ENCODE measurements at places on chromosomes 1 and 21.

GRCh38 chr1:87842156-87842555 is 513.5 kb downstream of the LMO4 start:
- DNase-seq = no peak

DNA sequence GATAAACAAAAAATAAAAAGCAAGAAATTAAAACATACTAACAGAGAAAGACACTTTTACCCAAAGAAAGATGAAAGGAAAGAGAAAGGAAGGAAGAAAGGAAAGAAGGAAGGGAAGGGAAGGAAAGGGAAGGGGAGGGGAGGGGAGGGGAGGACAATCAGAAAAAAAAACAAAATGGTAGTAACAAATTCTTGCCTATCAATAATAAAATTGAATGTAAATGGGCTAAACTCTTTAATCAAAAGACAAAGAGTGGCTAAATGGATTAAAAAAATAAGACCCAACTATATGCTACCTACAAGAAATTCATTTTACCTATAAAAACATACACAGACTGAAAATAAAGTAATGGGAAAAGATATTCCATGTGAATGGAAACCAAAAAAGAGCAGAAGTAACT is 372.9 kb upstream of the NFIA start:
- no peak for DNase-seq

GRCh38 chr21:42120903-42121535 is 49.9 kb downstream of the UMODL1 start:
- no peak for DNase-seq

GRCh38 chr1:154627257-154628120 is 19.5 kb upstream of the ADAR start:
- peak; percentile 91 for DNase-seq

- no peak for DNase-seq
Observed at GRCh38 chr1:50419192-50419906, 3.9 kb downstream of the DMRTA2 start.

GRCh38 chr1:65443647-65444046 is 23.2 kb downstream of the LEPR start:
- no peak for DNase-seq

- DNase-seq = peak; percentile 3
Observed at GRCh38 chr1:36906555-36906954, 127.8 kb downstream of the GRIK3 start.

DNA sequence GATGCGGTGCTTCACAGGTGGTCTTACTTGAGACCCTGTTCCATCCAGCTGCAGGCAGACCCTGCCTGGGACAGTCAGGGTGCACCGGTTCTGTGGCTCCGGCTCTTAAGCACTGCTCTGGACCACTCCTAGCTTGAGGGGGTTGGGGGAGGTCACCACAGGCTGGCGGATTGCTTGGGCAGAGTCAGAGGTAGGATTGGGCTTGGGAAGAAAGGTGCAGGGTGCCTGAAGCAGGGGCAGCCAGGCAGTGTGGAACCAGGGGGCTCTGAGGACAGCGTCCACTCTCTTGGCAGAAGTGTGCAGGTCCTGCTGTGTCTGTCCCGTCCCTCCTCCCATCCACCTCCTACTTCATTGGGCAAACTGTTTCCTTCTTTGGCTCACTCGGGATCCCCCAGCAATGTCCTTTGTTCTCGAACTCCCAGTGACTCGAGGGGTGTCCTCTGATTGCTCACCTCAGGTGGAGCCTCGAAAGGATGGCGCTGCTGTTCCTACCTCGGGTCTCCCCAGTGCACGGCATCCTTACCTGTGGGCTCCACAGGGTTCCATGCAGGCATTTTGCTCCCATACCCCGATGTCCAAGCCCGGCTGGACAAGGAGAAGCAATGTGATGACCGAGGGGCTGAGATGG is 1.7 kb downstream of the PDXK start:
- DNase-seq = peak; percentile 10

GRCh38 chr21:16195538-16195910 is 465.7 kb downstream of the USP25 start:
- no peak for DNase-seq

- DNase-seq = no peak
Observed at GRCh38 chr1:105442901-105443300, 1613.6 kb upstream of the PRMT6 start.

GRCh38 chr1:47967864-47968555 is 29.2 kb downstream of the TRABD2B start:
- DNase-seq = no peak

DNA sequence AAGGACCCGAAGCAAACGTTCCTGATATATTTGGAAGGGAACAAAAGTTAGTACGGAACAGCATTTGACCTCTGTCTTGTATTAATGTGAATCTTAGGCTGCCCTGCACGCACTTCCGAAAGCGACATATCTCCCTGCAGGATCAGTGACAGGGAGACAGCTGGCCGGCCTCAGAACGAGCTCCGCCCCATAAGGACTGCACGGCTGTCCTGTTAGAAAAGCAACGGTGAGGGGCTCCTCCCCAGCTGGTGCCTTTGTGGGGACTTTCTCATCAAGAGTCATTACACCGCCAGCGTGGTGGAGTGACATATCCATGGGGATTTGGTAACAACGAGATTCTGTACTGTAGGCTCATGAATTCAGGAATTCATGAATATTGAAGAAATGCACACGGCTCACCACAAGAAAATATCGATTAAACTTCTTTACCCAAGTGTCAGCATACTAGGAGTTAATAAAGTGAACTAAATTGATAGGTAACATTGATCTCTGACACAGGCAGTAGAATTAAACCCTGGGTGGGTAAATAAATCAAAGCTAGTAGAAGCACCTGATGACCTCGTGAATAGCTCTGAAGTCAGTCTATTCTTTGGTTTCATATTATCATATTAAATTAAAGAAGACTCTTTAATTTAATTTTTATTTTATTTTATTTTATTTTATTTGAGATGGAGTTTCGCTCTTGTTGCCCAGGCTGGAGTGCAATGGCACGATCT is 8.1 kb upstream of the GREM2 start:
- DNase-seq = no peak

DNA sequence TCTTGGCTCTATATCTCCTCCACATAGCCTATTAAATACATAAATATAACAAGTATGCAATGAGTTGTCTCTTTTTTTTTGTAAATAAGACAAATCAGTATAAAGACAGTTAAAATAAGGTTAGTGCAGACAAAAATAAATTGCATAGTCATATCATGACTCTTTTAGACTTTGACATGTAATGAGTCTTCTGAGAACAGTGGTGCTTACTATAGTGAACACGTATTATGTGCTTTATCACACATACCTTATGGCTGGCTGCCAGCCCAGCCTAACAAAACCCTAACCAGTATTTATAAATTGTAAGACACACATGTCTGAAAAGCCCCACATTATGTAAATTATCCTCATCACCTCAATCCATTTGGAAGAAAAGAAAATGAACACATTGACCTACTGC is 29.1 kb upstream of the F13B start:
- DNase-seq = no peak

GRCh38 chr1:177739780-177740179 is 230.1 kb downstream of the SEC16B start:
- no peak for DNase-seq
